ENCODE measurements at places on chromosomes 12 and 14.

- no peak for DNase-seq
- no peaks in the 10 kb centered on the region for H3K4me1 ChIP-seq
- H3K27ac ChIP-seq, result no peak overlapping the region
- no peaks in the 10 kb centered on the region for H3K27me3 ChIP-seq
- no peaks in the 10 kb centered on the region for H3K36me3 ChIP-seq
These were observed 263.4 kb downstream of the SOX5 start for GRCh38 chr12:23686095-23686494.

- no peaks in the 10 kb centered on the region for H3K4me1 ChIP-seq
- H3K36me3 ChIP-seq, result no peaks in the 10 kb centered on the region
- no peak overlapping the region for H3K4me3 ChIP-seq
- no peak overlapping the region for H3K27ac ChIP-seq
These were observed 229.7 kb upstream of the FOXG1 start for GRCh38 chr14:28536889-28537288.

GRCh38 chr12:43835656-43836474 lies at the start of gene TMEM117:
TSS of gene TMEM117 (plus strand) at chr12:43836081.
- H3K36me3 ChIP-seq, result no peaks in the 10 kb centered on the region
- peaks cover 47% of the 10 kb centered on the region for H3K4me1 ChIP-seq
- peak within 1 kb of the TSS; percentile 81 for H3K27ac ChIP-seq
- peaks cover 4% of the 10 kb centered on the region for H3K27me3 ChIP-seq

- H3K4me1 ChIP-seq, result peaks cover 3% of the 10 kb centered on the region
- no peak for DNase-seq
- no peaks in the 10 kb centered on the region for H3K36me3 ChIP-seq
- H3K27ac ChIP-seq, result no peak overlapping the region
These were observed 219.3 kb downstream of the RMST start for GRCh38 chr12:97681612-97682504.

DNA sequence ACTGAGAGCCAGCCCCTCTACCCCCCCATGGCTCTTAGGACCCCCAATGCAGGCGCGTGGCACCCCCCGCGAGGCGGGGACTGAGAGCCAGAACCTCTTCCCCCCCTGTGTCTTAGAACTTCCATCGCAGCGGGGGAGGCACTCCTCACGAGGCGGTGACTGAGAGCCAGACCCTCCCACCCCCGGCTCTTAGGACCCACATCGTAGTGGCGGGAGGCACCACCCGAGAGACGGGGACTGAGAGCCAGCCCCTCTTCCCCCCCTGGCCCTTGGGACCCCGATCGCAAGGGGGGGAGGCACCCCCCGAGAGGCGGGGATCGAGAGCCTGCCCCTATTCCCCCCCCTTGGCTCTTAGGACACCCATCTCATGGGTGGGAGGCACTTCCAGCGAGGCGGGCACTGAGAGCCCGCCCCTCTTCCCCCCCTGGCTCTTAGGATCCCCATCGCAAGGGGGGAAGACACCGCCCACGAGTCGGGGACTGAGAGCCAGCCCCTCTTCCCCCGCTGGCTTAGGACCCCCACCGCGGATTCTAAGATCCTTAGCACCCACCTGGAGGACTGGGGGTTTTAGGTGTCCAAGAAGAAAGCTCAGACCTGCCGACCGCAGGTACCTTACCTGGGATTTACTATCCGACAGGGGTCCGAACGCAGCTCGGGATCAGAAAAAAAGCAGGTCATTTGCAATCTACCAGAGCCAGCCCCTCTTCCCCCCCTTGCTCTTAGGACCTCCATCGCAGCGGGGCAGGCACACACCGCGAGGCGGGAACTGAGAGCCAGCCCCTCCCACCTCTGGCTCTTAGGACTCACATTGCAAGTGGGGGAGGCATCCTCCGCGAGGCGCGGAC lies 44.9 kb downstream of the DDX11 start:
- peaks cover 7% of the 10 kb centered on the region for H3K4me1 ChIP-seq
- no peak overlapping the region for H3K27ac ChIP-seq
- H3K27me3 ChIP-seq, result peaks cover 22% of the 10 kb centered on the region
- peak overlapping the region; percentile 52 for H3K4me3 ChIP-seq
- DNase-seq, result peak; percentile 18

GRCh38 chr12:124828264-124829007 lies 35.2 kb downstream of the SCARB1 start:
- peaks cover 2% of the 10 kb centered on the region for H3K4me1 ChIP-seq
- H3K27me3 ChIP-seq, result no peaks in the 10 kb centered on the region
- H3K36me3 ChIP-seq, result no peaks in the 10 kb centered on the region

DNA sequence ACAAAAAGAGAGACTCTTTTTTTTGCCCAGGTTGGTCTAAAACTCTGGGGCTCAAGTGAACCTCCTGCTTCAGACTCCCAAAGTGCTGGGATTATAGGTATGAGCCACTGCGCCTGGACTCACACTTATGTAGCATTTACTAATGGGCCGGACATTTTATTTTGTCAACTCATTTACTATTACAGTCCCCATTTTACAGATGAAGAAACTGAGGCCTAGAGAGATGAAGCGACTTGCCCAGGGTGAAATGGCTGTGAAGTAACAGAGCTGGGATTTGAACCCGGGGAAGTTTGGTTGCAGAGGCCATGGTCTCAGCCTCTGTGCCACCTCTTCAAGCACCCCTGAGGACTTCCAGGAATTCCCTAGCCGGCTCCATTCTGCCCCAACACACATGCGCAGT lies 9.4 kb downstream of the HPD start:
- no peaks in the 10 kb centered on the region for H3K27me3 ChIP-seq
- H3K36me3 ChIP-seq, result no peaks in the 10 kb centered on the region
- no peak overlapping the region for H3K4me3 ChIP-seq
- no peak for DNase-seq

DNA sequence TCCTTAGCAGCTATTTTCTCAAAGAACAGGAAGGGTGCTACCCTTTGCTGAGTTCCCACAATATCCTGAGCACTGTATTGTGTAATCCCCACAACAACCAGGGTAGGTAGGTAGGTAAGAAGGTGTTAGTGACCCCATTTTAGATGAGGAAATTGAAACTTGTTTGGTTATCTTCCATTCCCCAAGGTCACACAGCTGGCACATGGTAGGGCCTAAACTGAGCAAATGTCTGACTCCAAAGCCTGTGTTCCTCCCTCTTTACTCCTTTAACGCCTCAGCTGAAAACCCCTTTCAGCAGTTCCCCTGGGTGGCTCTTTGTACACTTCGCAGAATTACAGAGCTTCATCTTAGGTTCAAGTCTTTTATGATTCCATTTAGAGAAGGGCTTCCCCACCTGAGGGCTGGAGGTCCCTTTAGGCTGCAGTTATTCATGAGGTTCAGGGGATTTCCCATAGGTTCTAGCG lies 26.5 kb upstream of the RIC8B start:
- peak overlapping the region; percentile 10 for H3K4me3 ChIP-seq
- peak overlapping the region; percentile 84 for H3K27ac ChIP-seq
- H3K27me3 ChIP-seq, result no peaks in the 10 kb centered on the region

GRCh38 chr14:100567009-100567876 lies 20.0 kb downstream of the BEGAIN start:
- no peaks in the 10 kb centered on the region for H3K36me3 ChIP-seq
- H3K27me3 ChIP-seq, result peaks cover 35% of the 10 kb centered on the region
- H3K4me3 ChIP-seq, result peak overlapping the region; percentile 36
- no peak for DNase-seq
- H3K4me1 ChIP-seq, result peaks cover 4% of the 10 kb centered on the region

GRCh38 chr12:5033883-5034282 lies 9.8 kb upstream of the KCNA5 start:
- H3K36me3 ChIP-seq, result no peaks in the 10 kb centered on the region
- no peak for DNase-seq
- no peak overlapping the region for H3K4me3 ChIP-seq
- H3K4me1 ChIP-seq, result no peaks in the 10 kb centered on the region
- peaks cover 3% of the 10 kb centered on the region for H3K27me3 ChIP-seq

- H3K4me1 ChIP-seq, result peaks cover 21% of the 10 kb centered on the region
- H3K27ac ChIP-seq, result peak overlapping the region; percentile 16
- no peak overlapping the region for H3K4me3 ChIP-seq
- peaks cover 15% of the 10 kb centered on the region for H3K27me3 ChIP-seq
- peak; percentile 10 for DNase-seq
- H3K36me3 ChIP-seq, result no peaks in the 10 kb centered on the region
These were observed 67.2 kb downstream of the TMEM30B start for GRCh38 chr14:61213920-61214319.

DNA sequence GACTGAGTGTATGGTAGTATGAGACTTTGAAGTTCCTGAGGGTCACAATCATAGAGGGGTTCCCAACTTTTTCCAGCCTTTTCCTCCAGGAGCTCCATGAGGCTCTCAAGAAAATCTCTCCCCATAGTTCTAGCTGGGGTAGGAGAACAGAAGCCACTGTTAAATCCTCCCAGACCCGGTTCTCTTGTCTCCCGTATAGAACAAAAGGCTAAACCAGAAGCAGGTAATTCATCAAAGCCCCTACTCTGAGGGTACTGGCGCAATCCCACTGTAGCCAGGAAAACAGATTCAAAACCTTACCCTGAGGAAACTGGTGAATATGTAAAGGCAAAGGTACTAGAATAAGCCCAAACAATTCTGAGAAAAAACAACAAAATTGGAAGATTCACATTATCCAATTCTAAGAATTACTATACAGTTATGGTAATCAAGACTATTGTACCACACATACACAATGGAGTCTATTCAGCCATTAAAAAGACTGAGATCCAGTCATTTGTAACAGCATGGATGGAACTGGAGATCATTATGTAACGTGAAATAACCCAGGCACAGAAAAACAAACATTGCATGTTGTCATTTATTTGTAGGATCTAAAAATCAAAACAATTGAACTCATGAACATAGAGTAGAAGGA lies 20.5 kb downstream of the OR8S1 start:
- peaks cover 8% of the 10 kb centered on the region for H3K27me3 ChIP-seq
- no peak for DNase-seq
- H3K36me3 ChIP-seq, result no peaks in the 10 kb centered on the region
- no peak overlapping the region for H3K27ac ChIP-seq

DNA sequence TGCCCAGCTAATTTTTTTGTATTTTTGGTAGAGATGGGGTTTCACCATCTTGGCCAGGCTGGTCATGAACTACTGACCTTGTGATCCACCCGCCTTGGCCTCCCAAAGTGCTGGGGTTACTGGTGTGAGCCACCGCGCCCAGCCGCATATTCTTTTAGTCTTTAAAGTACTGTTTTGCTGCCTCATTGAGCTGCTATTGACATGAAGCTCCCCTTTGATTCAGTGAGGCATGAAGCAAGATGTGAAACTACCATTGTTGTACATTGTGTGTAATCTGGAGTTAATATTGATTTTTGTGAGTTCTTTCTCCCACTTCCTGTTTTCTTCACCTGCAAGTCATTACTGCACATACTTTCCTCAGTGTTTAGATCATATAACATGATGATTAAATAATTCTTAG lies 80.8 kb downstream of the MNAT1 start:
- no peaks in the 10 kb centered on the region for H3K27me3 ChIP-seq
- no peak overlapping the region for H3K4me3 ChIP-seq
- peaks cover 18% of the 10 kb centered on the region for H3K36me3 ChIP-seq
- no peak for DNase-seq

- H3K4me1 ChIP-seq, result peaks cover 17% of the 10 kb centered on the region
- H3K27me3 ChIP-seq, result peaks cover 55% of the 10 kb centered on the region
- H3K36me3 ChIP-seq, result no peaks in the 10 kb centered on the region
- H3K4me3 ChIP-seq, result peak overlapping the region; percentile 82
These were observed 1.0 kb downstream of the KCNA1 start for GRCh38 chr12:4910502-4911315.

GRCh38 chr12:124490584-124491305 lies 76.7 kb downstream of the NCOR2 start:
- DNase-seq, result no peak
- peaks cover 14% of the 10 kb centered on the region for H3K36me3 ChIP-seq
- H3K27ac ChIP-seq, result no peak overlapping the region
- H3K4me3 ChIP-seq, result no peak overlapping the region
- H3K27me3 ChIP-seq, result no peaks in the 10 kb centered on the region

GRCh38 chr14:105223260-105223659 lies 25.1 kb upstream of the BTBD6 start:
- peaks cover 14% of the 10 kb centered on the region for H3K36me3 ChIP-seq
- no peak for DNase-seq
- H3K4me1 ChIP-seq, result no peaks in the 10 kb centered on the region
- no peaks in the 10 kb centered on the region for H3K27me3 ChIP-seq
- H3K27ac ChIP-seq, result no peak overlapping the region

DNA sequence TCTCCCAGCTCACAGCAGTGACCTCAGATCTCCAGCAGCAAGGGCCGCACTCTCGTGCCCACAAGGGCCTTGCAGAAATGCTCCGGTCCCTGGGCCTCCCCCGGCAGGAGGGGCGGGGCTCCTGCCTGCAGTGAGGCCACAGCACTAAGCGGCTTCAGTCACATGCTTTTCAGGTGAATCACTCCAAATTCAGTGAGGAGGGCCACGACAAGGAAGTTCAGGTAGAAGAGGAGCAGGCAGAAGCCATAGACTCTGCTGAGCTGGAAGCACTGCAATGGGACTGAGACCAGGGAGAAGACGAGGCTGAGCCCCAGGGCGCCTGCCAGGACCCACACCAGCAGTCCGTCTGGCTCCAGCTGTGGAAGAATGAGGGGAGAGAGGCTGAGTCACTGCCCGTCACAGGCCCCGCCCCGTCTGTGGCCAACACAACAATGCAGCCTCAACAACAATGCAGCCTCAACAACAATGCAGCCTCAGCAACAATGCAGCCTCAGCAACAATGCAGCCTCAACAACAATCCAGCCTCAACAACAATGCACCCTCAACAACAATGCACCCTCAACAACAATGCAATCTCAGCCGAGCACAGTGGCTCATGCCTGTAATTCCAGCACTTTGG lies 35.2 kb downstream of the SLC8B1 start:
- H3K27me3 ChIP-seq, result no peaks in the 10 kb centered on the region
- DNase-seq, result no peak
- H3K27ac ChIP-seq, result no peak overlapping the region
- no peak overlapping the region for H3K4me3 ChIP-seq
- peaks cover 3% of the 10 kb centered on the region for H3K36me3 ChIP-seq

- H3K4me3 ChIP-seq, result no peak overlapping the region
- no peaks in the 10 kb centered on the region for H3K4me1 ChIP-seq
- no peak for DNase-seq
- no peaks in the 10 kb centered on the region for H3K36me3 ChIP-seq
- peaks cover 5% of the 10 kb centered on the region for H3K27me3 ChIP-seq
These were observed 136.9 kb downstream of the SLC38A1 start for GRCh38 chr12:46131732-46132469.

GRCh38 chr12:89033062-89033461 lies 319.2 kb downstream of the DUSP6 start:
- peaks cover 36% of the 10 kb centered on the region for H3K4me1 ChIP-seq
- no peak overlapping the region for H3K4me3 ChIP-seq
- no peaks in the 10 kb centered on the region for H3K27me3 ChIP-seq
- H3K27ac ChIP-seq, result no peak overlapping the region
- no peak for DNase-seq
- no peaks in the 10 kb centered on the region for H3K36me3 ChIP-seq

DNA sequence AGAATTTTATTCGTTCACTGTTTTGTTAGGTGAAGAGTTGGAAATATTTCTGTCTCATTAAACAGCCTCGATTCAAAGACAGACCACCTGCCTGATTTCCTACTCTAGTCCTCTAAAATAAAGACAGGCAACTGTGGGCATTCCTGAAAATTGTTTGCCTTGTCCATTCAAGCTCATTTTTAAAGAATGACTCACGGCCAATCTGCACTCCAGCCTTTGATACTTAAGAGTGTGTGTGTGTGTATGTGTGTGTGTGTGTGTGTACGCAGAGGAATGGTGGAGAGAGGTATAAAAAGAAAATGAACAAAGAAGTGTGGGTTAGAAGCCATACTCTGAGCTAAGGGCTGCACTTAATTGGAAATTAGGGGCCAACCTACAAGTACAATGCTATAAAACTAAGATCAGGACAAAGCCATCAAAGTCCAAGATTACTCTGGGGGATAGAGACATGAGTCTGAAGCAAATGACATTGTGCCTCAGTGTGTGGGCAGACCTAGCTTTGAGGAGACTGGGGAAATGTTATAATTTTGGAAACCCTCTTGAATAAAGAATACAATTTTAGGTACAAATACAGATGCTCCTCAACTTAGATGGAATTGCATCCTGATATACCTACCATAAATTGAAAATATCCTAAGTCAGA lies 45.6 kb upstream of the SOCS2 start:
- peaks cover 9% of the 10 kb centered on the region for H3K4me1 ChIP-seq
- H3K36me3 ChIP-seq, result no peaks in the 10 kb centered on the region
